ENCODE measurements at places on chromosomes 16 and 17.

DNA sequence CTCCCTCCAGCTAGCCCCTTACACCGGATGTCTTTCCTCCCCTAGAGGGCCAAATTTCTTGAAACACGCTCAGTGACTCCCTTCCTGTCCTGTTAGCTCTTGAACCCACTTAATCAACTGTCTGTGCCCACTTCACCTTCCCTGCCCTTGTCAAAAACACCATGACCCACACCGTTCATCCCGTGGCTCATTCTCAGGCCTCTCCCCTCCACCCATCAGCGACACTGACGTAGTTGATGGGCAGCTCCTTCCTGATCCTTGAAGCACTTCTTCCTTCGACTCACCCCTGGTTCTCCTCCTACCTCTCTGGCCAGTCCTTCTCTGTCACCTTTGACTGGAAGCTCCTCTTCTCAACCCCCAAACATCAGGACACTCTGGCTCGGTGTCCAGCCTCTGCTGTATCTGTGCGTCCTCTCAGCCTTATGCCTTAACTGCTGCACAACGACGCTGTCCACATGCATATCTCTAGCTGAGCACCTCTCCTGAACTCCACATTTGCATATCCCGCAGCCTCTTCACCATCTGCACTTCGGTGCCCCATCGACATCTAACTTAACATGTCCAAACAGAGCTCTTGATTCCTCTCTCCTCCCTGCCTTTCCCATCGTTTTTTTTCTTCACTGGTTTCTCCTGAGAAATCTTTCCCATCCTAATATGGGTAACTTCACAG lies 39.3 kb upstream of the CCDC182 start:
- no peak for DNase-seq

DNA sequence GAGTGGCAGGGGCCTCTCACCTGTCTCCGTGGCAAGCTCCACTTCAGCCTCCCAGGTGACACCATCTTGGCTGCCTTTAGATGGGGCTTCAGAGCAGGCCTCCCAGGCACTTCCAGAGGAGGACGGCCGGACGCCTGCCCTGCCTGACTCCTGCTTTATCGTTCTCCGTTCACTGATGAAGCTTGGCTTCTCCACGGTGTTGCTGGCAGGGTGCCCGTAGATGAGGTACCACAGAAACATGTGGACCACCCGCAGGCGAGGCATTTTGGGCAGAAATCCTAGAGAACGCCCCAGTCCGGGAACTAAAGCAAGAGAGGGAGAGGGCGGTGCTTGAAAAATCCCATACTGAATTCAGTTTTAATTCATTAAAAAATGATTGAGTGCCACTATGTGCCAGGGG lies 54.5 kb downstream of the GTF3C1 start:
- no peak for DNase-seq

GRCh38 chr17:36705874-36706731 lies 104.7 kb downstream of the MRM1 start:
- peak; percentile 36 for DNase-seq

DNA sequence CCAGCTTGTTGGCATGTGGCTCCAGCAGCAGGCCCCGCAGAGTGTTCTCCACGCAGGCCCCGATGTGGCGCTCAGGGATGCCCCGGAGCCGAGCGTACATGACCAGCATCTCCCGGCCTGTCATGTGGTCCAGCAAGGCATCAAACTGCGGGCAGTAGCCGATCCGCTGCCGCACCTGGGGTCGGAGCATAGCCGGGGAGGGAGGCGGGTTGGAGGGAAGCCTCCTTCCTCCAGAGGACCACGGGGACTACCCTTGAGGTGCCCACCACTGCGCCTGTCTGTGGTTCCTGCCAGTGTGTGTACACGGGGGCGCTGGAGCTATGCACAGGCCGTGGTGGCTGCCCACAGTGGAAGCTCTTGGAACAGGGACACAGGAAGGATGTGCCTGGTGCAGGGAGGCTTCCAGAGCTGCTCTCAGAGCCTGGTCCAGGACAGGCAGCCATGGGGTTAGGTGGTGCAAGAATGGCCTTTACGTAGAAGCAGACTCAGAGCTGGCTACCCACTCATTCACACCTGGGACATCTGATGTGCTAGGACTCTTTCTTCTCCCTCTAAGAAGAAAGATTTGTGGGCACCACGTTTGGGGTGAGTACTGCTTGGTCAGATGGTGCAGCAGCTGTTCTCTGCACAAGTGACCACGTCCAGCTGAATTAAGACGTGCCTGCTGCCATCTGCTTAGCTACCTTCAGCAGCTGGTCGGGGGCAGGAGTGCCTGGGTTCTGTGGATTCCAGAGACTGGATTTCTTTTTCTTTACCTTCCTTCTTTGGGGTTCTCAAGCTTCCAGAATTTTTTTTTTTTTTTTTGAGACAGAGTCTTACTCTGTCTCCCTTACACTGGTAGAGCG lies 11.3 kb upstream of the RNPS1 start:
- no peak for DNase-seq

DNA sequence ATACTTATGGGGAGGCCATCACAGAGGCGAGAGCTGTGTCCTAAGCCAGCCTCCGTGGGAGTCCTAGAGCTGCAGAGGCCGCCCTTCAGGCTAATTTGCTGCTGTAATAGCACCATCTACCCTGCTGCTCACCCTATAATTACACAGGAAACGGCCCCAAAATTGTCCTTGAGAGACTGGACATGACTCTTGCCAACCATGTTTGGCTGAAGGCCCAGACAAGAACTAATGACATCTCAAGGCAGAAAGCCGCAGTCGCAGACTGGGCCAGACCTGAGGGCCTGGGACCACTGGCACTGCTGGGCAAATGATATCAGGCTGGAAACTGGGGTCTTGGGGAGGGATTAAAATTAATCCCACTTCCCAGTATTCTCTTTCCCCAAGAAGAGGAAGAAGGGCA lies 24.1 kb downstream of the PSMD7 start:
- no peak for DNase-seq

DNA sequence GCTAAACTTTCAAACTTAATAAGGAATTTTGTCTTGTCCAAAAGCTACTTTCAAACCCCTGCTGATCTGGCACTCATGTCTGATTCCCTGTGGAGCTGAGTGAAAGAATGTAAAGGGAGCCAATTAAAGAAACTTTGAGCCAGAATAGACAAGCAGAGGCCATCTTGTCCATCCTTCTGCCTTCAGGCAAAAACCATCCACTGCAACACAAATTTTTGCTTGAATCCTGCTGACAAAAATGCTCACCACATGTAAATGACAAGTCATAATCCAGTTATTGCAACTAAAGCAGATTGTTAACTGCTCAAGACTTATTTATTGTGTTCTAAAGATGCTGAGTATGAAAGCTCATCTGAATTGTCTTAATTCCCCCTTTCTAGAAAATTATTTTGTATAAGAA lies 124.0 kb upstream of the HLF start:
- no peak for DNase-seq

DNA sequence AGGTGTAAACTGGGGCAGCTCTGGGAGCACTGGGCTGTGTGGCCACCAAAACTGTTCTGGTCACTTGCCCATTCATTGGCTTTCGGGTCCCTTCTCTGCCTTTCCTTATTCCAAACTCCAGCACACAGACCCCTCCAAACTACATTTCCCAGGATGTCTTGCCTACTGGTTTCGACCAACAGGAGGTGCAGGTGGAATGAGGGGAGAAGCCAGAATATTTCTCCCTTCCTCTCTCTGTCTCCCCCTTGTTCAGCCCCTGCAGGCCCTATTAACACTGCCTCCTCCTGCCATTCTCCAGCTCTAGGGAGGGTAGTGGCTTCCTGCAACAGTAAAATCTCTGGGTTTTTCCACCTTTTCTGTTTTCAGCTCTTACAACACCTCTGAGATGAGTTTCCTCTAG lies 13.2 kb upstream of the NAGPA start:
- no peak for DNase-seq

- DNase-seq: no peak
Observed at GRCh38 chr17:17566896-17567513, 24.5 kb downstream of the PEMT start.

DNA sequence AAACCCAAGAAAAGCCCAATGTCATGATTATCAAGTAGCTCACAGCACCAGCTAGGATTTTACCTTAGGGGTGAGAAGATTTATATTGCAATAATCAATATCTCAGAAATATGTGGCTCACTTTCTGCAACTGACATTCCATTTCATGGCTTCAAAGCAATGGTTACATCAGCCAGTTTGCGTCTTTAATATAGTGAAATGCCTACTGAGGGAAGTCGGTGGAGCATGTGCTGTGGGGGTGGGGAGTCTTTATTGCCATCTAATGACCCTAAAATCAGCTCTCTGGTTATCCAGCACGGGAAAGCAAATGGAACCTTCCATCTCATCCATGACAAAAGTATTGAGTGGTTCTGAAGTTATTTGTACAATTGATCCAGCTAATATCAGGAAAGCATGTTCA lies 395.5 kb downstream of the CA10 start:
- DNase-seq: no peak

GRCh38 chr16:10817963-10818941 lies at the start of gene TVP23A:
Gene TVP23A (minus strand): TSS chr16:10818794. CDS start chr16:10818493, 301 bp downstream.
- no peak for DNase-seq

DNA sequence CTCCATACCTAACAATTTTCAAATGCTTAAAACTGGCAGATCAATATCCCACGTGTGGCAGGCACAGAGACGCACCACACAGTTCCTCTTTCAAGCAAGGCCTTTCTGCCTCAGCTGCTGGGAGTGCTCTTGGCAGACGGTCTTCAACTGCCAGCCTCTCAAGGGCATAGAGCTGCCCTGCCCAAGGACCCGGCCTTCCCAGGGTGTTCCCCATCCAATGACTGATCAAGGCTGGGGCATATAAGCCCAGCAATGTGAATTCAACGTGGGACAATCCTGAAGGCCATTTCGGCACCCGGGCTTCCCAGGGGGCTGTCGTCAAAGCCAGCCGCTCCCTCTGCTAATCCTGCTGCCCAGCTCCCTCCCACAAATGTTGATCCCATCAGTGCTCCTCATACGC lies 107.1 kb downstream of the STX8 start:
- no peak for DNase-seq

GRCh38 chr16:49280841-49281371 lies 732 bp downstream of the CBLN1 start:
- DNase-seq: no peak

DNA sequence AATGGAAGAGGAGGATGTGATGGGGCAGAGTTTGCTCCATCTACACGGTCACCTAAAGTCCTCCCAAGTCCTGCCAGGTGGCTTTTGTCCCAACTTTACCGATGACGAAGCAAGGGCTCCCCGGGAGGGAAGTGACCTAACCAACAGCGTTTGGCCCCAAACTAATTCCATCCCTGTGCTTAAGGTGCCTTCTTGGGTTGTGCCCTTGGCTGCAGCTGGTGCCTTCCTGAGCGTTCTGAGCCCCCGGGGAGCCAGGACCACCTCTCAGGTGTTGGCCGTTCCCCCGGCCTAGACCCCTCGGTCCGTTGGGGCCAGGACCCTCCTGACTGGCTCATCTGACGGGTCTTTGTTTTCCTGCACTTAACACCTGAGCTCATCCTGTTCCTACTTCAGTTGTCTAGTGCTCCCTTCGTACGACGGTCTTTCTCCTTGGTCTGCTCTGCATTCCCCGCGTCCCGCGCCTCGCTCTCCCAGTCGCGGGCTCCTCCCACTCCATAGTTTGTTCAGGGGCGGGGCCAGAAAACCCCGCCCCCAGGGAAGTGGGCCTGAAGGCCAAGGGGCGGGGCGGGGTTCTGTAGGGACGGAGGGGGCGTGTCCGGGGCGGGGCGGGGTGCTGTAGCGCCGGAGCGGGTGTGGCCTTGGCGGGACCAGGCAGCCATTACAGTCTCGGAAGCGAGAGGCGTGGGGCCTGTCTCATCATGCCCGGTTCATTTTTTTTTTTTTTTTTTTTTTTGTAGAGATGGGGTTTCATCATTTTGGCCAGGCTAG lies 822 bp upstream of the ZSCAN10 start:
- DNase-seq: peak; percentile 70

GRCh38 chr17:75875940-75876189 lies 2.5 kb downstream of the TRIM47 start:
- no peak for DNase-seq

DNA sequence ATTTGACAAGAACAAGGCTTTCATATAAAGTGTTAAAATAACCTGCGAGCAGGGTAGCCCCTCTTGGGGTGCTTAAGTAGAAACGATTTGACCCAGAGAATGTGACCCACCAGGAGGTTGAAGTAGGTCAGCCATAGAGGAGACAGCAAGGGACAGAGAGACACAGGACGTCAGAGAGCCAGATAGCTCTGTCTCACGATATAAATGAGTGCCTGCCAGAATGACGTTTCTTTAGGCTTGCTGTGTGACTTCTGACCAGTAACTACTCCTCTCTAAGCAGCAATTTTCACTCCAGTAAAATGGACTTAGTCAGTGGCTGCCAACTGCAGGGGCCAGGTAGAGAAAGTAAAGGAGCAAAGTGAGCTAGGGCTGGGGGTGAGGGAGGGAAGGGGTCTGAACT lies 473.0 kb upstream of the C16orf82 start:
- no peak for DNase-seq

All from T-cell (primary cell).